Kidney (tissue), 22 donors: ENCODE measurements at places on chromosomes 6 and 20.

GRCh38 chr6:46583081-46583480, 69.5 kb downstream of the CYP39A1 start:
- no peak overlapping the region for H3K27ac ChIP-seq
- H3K4me1 ChIP-seq: peaks cover 2% of the 10 kb centered on the region
- H3K4me3 ChIP-seq: no peak overlapping the region
- no peaks in the 10 kb centered on the region for H3K27me3 ChIP-seq
- no peak for DNase-seq
- H3K36me3 ChIP-seq: no peaks in the 10 kb centered on the region

GRCh38 chr6:24879351-24879750, 56.4 kb downstream of the RIPOR2 start:
- no peaks in the 10 kb centered on the region for H3K36me3 ChIP-seq
- H3K27ac ChIP-seq: no peak overlapping the region
- no peaks in the 10 kb centered on the region for H3K27me3 ChIP-seq
- H3K4me1 ChIP-seq: no peaks in the 10 kb centered on the region
- DNase-seq: no peak

DNA sequence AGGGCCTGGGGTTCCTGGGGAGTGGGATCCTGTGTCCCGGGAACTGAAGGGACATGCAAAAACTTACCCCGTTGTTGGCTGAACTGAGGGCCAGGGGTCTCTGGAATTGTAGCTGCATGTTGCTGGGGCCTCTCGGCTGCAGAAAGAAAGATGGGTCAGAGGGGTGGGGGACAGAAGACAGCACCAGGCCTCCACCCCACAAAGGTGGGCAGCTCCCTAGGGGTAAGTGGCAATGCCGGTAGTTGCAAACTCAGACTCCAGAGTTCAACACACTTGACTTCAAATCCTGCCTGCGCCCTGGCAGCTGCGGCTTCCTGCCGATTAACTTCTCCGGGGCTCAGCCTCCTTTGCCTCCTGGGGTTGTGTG, 4.8 kb downstream of the ZBP1 start:
- H3K36me3 ChIP-seq: no peaks in the 10 kb centered on the region
- H3K27ac ChIP-seq: no peak overlapping the region
- no peak for DNase-seq
- H3K4me3 ChIP-seq: no peak overlapping the region
- no peaks in the 10 kb centered on the region for H3K4me1 ChIP-seq

DNA sequence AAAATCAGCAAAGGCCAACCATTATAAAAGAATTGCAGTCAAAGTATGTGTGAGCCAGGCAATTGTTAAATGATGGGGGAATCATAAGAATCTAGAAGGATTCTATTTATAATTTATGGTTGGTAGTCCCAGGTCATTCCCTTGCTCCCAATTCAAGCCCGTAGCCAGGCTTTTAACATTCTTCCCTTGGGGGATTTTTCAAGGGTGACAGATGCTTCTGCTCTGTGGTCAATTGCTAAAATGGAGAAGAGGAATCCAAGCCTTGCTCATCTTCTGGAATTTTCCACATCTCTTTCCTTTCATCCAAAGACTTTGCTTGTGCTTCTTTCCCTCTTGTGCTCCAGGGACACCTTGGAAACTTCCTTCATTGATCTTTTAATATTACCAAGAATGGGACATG, 18.0 kb upstream of the BCAS1 start:
- no peaks in the 10 kb centered on the region for H3K27me3 ChIP-seq
- DNase-seq: no peak
- H3K4me1 ChIP-seq: no peaks in the 10 kb centered on the region
- H3K36me3 ChIP-seq: no peaks in the 10 kb centered on the region
- H3K4me3 ChIP-seq: no peak overlapping the region

- no peak for DNase-seq
- H3K4me1 ChIP-seq: no peaks in the 10 kb centered on the region
- H3K36me3 ChIP-seq: no peaks in the 10 kb centered on the region
- no peak overlapping the region for H3K4me3 ChIP-seq
- H3K27ac ChIP-seq: no peak overlapping the region
- no peaks in the 10 kb centered on the region for H3K27me3 ChIP-seq
Measured at GRCh38 chr20:43955750-43956191, 41.1 kb downstream of the TOX2 start.

- no peaks in the 10 kb centered on the region for H3K27me3 ChIP-seq
- H3K27ac ChIP-seq: no peak overlapping the region
- no peak overlapping the region for H3K4me3 ChIP-seq
- peak; percentile 8 for DNase-seq
- no peaks in the 10 kb centered on the region for H3K36me3 ChIP-seq
Measured at GRCh38 chr6:169173532-169174268, 79.9 kb downstream of the THBS2 start.

DNA sequence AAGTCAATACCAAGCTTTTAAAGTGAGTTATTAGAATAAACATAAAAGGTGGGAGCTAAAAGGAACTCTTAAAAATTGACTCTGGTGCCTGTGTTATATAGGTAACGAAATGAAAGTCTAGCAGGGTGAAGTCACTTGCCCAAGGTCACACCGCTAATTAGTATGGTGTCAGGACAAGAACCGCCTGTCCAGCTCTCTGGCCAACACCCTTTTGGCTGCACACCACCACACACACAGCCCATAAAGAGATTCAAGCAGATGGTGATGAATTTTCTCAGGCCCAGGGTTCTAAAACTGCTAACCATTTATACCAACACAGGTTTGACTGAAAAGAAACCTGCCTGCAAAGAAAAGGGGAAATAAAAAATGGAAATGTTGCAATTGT, 20.2 kb downstream of the GFOD1 start:
- H3K4me1 ChIP-seq: no peaks in the 10 kb centered on the region
- no peak for DNase-seq
- H3K4me3 ChIP-seq: no peak overlapping the region
- H3K27ac ChIP-seq: no peak overlapping the region
- H3K27me3 ChIP-seq: no peaks in the 10 kb centered on the region

DNA sequence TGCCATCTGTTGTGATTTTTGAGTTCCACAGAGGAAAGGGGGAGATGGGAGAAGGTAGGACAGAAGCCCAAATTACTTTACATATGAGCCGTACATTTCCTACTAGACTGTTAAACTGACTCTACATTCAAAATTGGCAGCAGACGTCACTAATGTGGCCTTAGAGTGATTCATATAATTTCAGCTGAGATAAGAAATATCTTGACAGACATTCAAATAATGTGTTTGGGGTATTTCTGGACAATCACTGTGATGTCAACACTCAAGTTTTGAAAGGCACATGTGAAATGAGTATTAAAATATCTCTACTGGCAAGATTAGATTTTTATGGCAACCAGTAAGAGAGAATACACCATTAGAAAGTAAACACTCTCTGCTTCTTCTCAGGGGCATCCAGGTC, 104.0 kb downstream of the MTFR2 start:
- no peak overlapping the region for H3K27ac ChIP-seq
- H3K4me1 ChIP-seq: no peaks in the 10 kb centered on the region
- no peaks in the 10 kb centered on the region for H3K27me3 ChIP-seq
- no peak for DNase-seq

- H3K27ac ChIP-seq: no peak overlapping the region
- peaks cover 6% of the 10 kb centered on the region for H3K36me3 ChIP-seq
- no peaks in the 10 kb centered on the region for H3K27me3 ChIP-seq
- no peak overlapping the region for H3K4me3 ChIP-seq
- no peak for DNase-seq
Measured at GRCh38 chr20:58416835-58417234, 27.8 kb downstream of the VAPB start.

DNA sequence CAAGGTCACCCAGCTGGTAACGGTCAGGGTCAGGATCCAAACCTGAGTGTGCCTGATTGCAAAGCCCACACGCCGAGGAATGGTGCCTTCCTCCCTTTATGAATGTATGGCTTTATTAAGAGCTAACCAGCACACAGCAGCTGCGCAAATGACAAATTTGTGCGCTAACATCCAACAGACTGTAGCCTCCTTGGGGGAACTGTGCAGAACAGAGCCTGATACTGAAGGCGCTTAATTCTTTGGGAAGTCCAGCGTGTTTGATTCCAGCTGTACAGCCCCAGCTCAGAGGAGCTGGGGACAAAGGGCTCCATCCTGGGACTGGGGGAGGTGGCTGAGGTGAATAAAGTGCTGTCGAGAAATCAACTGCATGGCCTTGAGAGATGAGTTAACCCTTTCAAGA, 75.7 kb upstream of the JARID2 start:
- no peaks in the 10 kb centered on the region for H3K27me3 ChIP-seq
- DNase-seq: no peak
- no peaks in the 10 kb centered on the region for H3K4me1 ChIP-seq
- no peak overlapping the region for H3K27ac ChIP-seq
- H3K36me3 ChIP-seq: no peaks in the 10 kb centered on the region
- H3K4me3 ChIP-seq: no peak overlapping the region

- DNase-seq: no peak
- H3K27ac ChIP-seq: peak overlapping the region; percentile 11
- H3K27me3 ChIP-seq: no peaks in the 10 kb centered on the region
- no peaks in the 10 kb centered on the region for H3K4me1 ChIP-seq
- no peak overlapping the region for H3K4me3 ChIP-seq
Measured at GRCh38 chr6:20427856-20428255, 26.2 kb downstream of the E2F3 start.

GRCh38 chr6:91141346-91141745, 554.5 kb upstream of the MAP3K7 start:
- H3K36me3 ChIP-seq: no peaks in the 10 kb centered on the region
- no peak overlapping the region for H3K27ac ChIP-seq
- no peaks in the 10 kb centered on the region for H3K4me1 ChIP-seq
- no peak overlapping the region for H3K4me3 ChIP-seq

DNA sequence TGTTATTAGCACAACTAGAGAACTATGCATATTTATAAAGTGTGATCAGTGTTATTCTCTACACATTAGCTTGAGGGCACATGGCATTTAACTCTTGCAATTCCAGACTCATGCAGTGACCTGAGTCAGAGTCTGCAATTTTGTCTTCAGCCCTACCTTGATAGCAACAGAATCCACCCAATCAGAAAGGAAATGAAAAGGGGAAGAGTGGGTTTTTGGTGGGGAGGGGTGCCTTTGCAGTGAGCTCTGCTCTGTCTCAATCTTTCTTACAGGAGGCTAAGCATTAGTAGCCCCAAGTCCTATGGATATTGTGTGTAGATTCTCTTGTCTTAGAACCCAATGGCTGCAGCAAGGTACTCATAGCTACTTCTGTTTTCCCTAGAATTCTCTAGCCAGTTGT, 489.2 kb downstream of the DHX35 start:
- no peaks in the 10 kb centered on the region for H3K36me3 ChIP-seq
- H3K4me3 ChIP-seq: no peak overlapping the region
- no peak for DNase-seq
- no peaks in the 10 kb centered on the region for H3K27me3 ChIP-seq

GRCh38 chr6:151359486-151359885, 31.9 kb downstream of the ZBTB2 start:
- DNase-seq: no peak
- H3K36me3 ChIP-seq: no peaks in the 10 kb centered on the region
- no peaks in the 10 kb centered on the region for H3K4me1 ChIP-seq
- H3K27me3 ChIP-seq: no peaks in the 10 kb centered on the region

GRCh38 chr6:142374091-142374770, 72.4 kb downstream of the ADGRG6 start:
- peak overlapping the region; percentile 4 for H3K27ac ChIP-seq
- DNase-seq: no peak
- H3K4me3 ChIP-seq: no peak overlapping the region
- H3K4me1 ChIP-seq: peaks cover 13% of the 10 kb centered on the region
- H3K27me3 ChIP-seq: no peaks in the 10 kb centered on the region

GRCh38 chr20:49775229-49775693, 37.4 kb upstream of the SLC9A8 start:
- H3K36me3 ChIP-seq: no peaks in the 10 kb centered on the region
- no peaks in the 10 kb centered on the region for H3K4me1 ChIP-seq
- H3K27me3 ChIP-seq: no peaks in the 10 kb centered on the region
- no peak overlapping the region for H3K4me3 ChIP-seq
- DNase-seq: peak; percentile 81
- H3K27ac ChIP-seq: peak overlapping the region; percentile 18

- no peak for DNase-seq
- H3K27ac ChIP-seq: no peak overlapping the region
- no peak overlapping the region for H3K4me3 ChIP-seq
- peaks cover 66% of the 10 kb centered on the region for H3K27me3 ChIP-seq
Measured at GRCh38 chr20:21104466-21104761, 1.7 kb downstream of the LINC00237 start.

DNA sequence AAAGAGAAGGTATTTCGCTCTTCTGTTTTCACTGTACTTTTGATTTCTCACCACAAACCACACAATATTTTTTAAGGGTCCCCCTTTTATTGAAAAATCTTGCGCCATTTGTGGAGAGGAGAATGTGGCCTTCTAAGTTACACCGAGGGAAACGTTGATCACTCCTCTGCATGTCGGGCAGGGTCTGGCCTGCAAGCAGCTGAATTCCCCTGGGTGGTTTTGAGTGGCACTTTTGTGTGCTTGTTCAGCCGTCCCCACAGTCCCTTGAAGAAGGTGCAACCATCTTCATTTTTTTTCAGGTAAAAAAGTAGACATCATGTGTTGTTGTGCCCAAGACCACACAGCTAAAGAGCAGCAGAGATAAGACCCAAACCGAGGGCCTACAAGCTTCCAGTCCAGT, 6.1 kb downstream of the GPR31 start:
- H3K4me1 ChIP-seq: peaks cover 4% of the 10 kb centered on the region
- no peak overlapping the region for H3K27ac ChIP-seq
- H3K4me3 ChIP-seq: no peak overlapping the region
- no peaks in the 10 kb centered on the region for H3K27me3 ChIP-seq

DNA sequence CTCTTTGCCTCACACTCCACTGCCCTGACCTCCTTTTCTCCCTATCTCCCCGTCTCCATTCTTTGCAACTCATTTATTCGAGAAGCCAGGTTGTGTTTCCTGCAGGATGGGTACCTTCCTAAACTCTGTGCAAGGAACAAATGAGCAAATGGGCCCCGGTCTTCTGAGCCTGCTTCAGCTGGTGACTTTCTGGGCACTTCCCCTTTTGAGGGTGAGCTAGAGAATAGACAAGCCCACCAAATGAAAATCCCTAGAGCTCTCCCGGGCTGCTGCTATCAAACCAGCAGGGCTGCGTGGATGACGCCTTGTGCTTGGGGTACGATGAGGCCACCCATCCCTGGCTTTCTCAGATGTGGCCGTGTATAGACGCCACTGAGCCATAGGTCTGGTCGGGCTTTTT, 91.0 kb upstream of the FOXA2 start:
- H3K27me3 ChIP-seq: no peaks in the 10 kb centered on the region
- H3K4me3 ChIP-seq: no peak overlapping the region
- no peaks in the 10 kb centered on the region for H3K4me1 ChIP-seq
- no peaks in the 10 kb centered on the region for H3K36me3 ChIP-seq
- no peak overlapping the region for H3K27ac ChIP-seq
